ENCODE measurements at places on chromosomes 2 and 18.

DNA sequence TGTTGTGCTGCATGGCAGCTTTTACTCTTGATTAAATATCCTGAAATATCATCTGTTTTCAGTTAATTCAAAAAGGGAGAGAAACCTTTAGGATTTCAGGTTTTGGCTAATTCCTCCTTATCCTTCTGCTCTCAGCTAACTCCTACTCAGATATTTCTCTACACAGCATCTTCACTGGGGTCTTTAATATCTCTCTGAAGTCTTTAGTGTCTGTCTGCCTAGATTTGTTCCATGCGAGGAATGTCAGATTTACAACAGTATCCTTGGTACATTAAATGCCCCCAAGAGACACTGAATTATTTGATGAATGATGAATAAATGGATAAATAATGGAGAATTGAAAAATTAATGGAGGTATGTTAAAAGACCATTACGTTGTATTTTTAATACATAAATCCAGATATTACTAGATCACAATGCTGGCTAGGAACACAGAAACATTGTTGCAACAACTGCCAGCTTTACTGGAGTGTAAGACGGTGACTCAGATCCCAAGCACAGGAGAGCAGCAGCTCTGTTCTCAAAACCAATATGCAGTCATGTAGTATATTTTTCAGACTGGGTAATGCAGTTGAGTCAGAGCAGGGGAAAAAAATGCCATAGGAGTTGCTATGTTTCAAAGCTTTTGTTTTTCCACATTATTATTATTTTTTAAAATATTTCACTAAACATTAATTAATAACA lies 388.0 kb upstream of the SYT4 start:
- DNase-seq = peak; percentile 88
- H3K27ac ChIP-seq = peak overlapping the region; percentile 87
- peaks cover 1% of the 10 kb centered on the region for H3K4me1 ChIP-seq
- no peak overlapping the region for H3K4me3 ChIP-seq
- no peaks in the 10 kb centered on the region for H3K27me3 ChIP-seq

GRCh38 chr2:9769171-9770005 lies 73.9 kb upstream of the TAF1B start:
- H3K27ac ChIP-seq = no peak overlapping the region
- H3K36me3 ChIP-seq = no peaks in the 10 kb centered on the region
- no peak for DNase-seq
- H3K27me3 ChIP-seq = no peaks in the 10 kb centered on the region

DNA sequence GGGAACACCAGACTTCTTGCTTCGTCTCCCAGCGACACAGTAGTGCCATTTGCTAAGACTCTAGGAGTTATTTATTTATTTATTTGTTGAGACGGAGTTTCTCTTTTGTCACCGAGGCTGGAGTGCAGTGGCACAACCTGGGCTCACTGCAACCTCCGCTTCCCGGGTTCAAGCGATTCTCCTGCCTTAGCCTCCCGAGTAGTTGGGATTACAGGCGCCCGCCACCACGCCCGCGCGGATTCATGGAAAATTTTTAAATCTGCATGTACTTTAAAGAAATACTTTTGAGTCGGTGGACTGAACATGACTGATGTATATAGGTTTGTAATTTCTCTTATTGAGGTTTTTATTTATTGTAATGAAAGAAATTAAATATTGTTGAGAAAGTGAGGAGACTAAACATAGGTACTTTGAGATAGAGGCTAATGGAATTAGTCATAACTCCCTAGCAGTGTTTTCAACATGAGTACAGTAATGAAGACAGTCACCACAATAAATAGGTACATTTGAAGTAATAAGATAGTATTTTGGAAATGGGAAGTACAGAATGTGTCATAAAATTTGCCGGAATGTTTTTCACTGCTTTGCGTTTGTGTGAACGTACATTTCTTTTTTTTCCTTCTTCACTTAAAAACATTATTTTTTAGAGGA lies 983 bp downstream of the MTX2 start:
- no peaks in the 10 kb centered on the region for H3K36me3 ChIP-seq
- no peak overlapping the region for H3K27ac ChIP-seq

DNA sequence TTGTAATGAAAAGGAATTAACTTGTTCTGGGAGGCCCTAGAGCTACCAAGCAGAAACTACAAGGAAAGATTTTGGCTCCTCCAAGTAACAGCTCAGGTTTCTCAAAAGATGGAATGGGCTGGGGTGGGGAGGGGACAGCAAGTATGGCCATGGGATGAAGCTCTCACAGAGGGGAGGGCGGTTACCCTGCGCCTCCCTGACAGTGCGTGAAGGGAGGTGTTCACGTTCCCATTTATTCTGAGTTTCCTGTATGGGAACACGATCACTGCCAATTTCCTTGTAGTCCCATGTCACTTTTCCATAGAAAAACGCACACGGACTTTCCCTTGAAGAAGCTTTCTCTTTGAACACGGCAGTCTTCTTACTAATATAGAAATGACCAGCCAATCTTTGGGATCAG lies 17.0 kb downstream of the CDC42EP3 start:
- DNase-seq = no peak
- H3K4me1 ChIP-seq = peaks cover 25% of the 10 kb centered on the region
- no peaks in the 10 kb centered on the region for H3K27me3 ChIP-seq
- peak overlapping the region; percentile 55 for H3K27ac ChIP-seq

- no peak for DNase-seq
- H3K4me3 ChIP-seq = no peak overlapping the region
- H3K36me3 ChIP-seq = no peaks in the 10 kb centered on the region
Measured at GRCh38 chr2:220078439-220078838, 451.0 kb downstream of the SLC4A3 start.

GRCh38 chr2:232363784-232364615 lies 14.6 kb upstream of the ALPP start:
- H3K27me3 ChIP-seq = no peaks in the 10 kb centered on the region
- peaks cover 30% of the 10 kb centered on the region for H3K4me1 ChIP-seq
- no peaks in the 10 kb centered on the region for H3K36me3 ChIP-seq
- H3K4me3 ChIP-seq = peak overlapping the region; percentile 55
- peak; percentile 60 for DNase-seq

All from mesenchymal stem cell (in vitro differentiated cells and primary cell).